NCI-H1436 treated with DMSO at 0.1 percent for 48 hours (cell line): ENCODE measurements at places on chromosomes 5 and 9.

DNA sequence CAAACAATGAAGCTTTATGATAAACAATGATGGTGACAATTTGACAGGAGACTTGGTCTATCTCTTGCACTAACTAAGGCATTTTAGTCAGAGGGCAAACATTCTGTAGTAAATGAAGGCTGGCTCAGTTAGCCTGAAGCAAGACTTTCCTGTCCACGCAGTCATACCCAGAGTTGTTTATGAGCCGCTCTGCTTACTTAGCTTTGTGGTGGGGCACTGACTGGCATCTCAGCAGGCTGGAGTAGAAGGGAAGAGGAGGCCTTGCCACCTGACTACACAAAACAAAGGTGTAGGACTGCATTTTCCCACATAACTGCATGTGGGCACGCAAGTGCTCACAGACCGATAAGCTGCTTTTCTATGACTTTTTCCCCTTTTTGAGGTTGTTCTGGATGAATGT is 133.7 kb upstream of the EPB41L4A start:
- no peak for DNase-seq

GRCh38 chr9:127505396-127506116 is 54.2 kb downstream of the LRSAM1 start:
- no peak for DNase-seq

- no peak for DNase-seq
Observed at GRCh38 chr5:132459983-132460838, 30.4 kb downstream of the IRF1 start.

GRCh38 chr5:643811-644271 is 31.7 kb downstream of the CEP72 start:
- peak; percentile 64 for DNase-seq

DNA sequence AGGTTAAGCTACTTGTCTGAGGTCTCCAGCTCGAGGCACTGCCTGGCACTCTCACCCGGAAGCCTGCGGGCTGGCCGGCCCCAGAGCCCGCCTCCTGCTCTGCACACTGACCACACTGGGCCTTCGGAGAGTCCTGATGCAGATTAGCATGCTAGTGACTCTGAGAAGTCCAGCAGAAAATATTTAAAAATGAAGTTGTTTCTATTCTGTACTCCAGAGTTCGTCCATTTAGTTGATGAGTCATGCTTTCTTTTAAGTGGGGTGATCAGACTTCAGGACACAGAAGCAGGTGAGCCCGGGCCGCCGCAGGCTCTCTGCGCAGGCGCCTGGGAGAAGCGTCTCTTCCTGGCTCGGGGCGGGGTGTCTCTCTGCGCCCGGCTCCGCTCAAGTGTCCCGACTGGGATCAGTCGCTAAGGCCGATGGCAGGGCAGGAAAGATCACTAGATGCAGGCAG is 32.5 kb downstream of the FAM240B start:
- no peak for DNase-seq
